ENCODE measurements at places on chromosomes 16 and 17. TPM values are rescaled to one million over a fixed set of nuclear protein-coding genes. Genes with fewer than 3 reads are reported as not detected.
A peak's percentile ranks its signal among the peaks of the same experiment; 100 is the strongest.

- DNase-seq: peak; percentile 48
These were observed 763 bp upstream of the ACTG1 start for GRCh38 chr17:81513372-81513752.

GRCh38 chr17:78566947-78567346, 10.2 kb downstream of the DNAH17 start:
- DNase-seq: no peak

DNA sequence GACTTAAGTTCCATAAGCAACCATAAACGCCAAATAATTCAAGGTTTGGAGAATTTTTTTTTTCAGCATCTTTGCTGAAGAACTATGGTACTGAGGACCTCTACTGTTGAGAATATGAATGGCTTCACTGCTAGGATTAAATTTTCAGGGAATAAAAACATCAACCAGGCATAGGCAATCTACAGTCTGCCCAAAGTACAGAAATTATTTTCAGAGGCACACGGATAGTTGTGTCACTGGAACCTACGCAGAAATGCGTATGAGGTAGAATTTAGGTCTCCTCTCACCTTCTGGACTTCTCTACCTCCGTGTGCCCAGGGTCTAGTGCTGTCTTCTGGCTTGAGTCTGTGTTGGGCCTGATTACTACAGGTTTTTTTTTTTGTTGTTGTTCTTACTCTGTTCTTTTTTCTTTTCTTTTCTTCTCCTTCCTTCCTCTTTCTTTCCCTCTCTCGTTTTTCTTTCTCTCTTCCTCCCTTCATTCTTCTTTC, 39.7 kb downstream of the NACA2 start:
- no peak for DNase-seq

DNA sequence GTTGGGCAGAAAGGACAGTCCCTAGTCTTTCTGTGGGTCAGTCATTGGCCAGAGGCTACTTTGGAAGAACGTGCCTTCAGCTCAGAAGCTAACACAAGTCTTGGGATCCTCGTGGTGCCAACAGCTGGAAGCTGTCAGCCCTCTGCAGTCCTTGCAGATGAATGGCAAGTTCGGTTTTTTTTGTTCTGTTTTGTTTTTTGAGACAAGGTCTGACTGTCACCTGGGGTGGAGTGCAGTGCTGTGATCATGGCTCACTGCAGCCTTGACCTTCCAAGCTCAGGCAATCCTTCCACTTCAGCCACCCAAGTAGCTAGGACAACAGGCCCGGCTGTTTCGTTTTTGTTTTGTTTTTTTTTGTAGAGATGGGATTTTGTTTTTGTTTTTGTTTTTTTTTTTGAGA, 149.4 kb downstream of the SPECC1 start:
- DNase-seq: no peak

DNA sequence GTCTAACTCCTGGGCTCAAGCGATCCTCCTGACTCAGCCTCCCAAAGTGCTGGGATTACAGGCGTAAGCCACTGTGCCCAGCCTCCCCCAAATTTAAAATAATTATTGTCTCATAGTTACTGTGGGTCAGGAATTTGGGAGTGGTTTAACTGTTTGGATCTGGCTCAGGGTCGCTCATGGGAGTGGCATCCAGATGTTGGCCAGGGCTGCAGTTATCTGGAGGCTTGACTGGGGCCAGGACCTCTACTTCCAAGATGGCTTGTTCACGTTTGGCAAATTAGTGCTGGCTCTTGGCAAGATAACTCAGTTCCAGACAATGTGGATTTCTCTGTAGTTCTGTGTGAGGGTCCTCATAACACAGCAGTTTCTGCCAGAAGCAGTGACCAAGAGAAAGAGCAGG, 8.0 kb downstream of the TEN1 start:
- DNase-seq: no peak

GRCh38 chr17:44187131-44187899, 543 bp downstream of the TMUB2 start:
- DNase-seq: no peak

DNA sequence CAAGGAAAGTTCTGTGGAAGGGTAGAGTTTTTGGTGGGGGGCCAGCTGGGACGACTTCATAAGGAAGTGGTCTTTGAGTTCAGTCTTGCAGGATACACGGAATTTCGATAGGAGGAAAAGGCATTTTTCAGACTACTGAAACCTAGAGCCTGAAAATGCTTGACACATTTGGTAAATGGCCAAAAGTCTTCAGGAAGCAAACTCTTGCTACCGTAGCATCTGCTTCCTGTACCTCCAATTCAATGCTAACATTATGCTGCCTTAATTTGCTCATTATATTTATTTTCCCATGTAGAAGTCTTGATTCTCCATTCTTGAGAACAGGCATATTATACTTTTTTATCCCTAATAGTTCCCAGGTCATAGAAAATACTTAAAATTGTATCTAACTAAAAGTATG, 129.3 kb upstream of the MED13 start:
- DNase-seq: no peak

DNA sequence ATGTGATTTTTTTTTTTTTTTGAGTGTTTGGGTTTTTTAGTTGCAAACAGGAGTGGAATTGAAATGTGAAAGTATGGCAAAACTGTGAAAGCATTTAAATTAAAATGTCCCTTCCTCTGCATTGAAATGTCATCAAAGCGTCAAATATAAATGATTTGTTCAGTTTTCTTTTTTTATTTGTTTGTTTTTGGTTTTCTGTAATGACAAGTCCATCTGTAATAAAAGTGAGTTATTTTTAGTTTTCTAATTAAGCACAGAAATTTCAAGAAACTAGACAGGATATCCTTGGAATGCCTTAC, 1.9 kb upstream of the TOB1 start:
- no peak for DNase-seq

- DNase-seq: no peak
These were observed 4.4 kb upstream of the ARMC7 start for GRCh38 chr17:75105126-75106080.

GRCh38 chr16:31141489-31142108, 6.1 kb upstream of the PRSS8 start:
- no peak for DNase-seq

- no peak for DNase-seq
These were observed 6.3 kb downstream of the TERF2IP start for GRCh38 chr16:75653922-75654321.

GRCh38 chr16:3776316-3776715, 59.0 kb upstream of the TRAP1 start:
- no peak for DNase-seq

MT1M gene
- total RNA-seq: not detected

- DNase-seq: no peak
These were observed 79.3 kb downstream of the PRKCB start for GRCh38 chr16:23914946-23915530.

GRCh38 chr17:8459107-8459506, 23.4 kb downstream of the NDEL1 start:
- DNase-seq: no peak

GRCh38 chr16:2163211-2163881, 7.8 kb downstream of the TRAF7 start:
- no peak for DNase-seq

DNA sequence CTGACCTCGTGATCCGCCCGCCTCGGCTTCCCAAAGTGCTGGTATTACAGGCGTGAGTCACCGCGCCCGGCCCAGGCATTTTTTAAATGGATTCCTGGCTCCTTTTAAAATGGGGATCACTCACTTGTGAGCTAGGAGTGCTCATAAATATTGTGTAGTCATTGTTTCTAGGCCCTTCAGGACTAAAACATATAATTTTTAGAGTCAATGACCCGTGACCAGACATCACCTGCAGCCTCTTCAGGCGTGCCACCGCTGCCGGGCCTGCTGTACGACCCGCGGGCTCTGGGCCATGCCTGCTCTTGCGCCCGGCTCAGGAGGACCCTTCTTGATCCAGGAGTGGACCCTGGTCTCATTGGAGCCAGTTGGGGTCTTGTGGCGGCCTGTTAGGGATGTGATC, 30.8 kb downstream of the EFCAB5 start:
- DNase-seq: no peak

DNA sequence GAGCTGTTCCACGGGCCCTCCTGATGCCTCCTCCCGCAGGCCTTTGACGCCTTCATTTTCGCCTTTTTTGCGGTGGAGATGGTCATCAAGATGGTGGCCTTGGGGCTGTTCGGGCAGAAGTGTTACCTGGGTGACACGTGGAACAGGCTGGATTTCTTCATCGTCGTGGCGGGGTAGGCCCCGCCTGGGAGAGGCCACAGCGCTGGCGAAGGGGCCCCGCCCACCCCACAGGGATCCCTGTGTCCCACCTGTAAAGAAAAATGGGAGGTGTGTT, 29.7 kb downstream of the TPSG1 start:
- DNase-seq: no peak

DNA sequence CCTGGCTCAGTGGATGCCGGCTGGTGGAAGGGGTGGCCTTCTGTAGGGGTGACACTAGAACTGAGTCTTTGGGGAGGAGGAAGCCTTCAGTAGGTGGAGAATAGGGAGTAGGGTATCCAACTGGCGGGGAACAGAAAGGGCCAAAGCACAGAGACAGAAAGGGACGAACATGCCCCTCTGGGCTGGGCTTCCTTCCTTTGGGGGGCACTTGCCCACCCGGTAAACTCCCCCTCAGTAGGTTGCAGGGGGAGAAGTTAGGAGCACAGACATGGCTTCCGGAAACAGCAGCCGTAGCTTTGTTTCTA, 774 bp downstream of the ENGASE start:
- DNase-seq: no peak

HS3ST6 gene
- total RNA-seq: not detected

- DNase-seq: no peak
These were observed 32.2 kb downstream of the KIAA0753 start for GRCh38 chr17:6608321-6608720.

DNA sequence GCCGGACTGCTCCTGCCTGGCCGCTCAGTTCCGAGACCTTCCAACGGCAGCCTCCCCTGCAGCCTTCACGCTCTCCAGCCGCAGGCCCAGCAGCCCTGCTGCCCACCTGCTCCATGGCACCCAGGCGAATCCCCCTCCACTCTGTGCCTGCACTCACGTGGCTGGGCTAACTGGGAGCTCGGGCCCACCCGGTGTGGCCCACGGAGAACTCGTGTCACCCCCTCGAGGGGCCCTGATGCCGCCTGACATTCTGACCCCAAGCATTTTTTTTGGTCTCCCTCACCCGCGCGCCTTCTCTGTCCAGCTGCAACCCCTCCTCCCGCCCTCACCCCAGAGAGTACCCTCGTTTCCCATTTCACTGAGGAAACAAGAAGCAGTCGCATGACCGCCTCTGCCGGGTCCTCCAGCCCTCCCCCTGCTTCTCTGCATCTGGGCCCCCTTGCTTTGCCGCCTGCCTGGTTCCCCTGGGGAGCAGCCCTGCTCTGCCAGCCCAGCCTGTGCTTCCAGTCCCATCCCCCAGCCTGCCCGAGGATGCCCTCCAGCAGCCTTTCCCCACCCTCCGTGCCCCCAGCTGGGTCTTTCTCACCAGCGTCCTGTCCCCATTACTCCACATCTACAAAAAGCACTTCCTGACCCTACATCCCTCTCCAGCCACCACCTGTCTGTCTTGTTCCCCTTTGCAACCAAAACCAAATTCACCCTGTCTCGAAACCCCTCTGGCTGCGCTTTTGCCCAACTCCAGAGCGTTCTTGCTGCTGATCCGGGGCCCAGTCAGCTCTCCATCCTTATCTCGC, 146.4 kb upstream of the CHMP6 start:
- no peak for DNase-seq

GRCh38 chr17:34384271-34384670, 21.2 kb upstream of the CCL1 start:
- no peak for DNase-seq

PYY gene
- not detected for total RNA-seq

DNA sequence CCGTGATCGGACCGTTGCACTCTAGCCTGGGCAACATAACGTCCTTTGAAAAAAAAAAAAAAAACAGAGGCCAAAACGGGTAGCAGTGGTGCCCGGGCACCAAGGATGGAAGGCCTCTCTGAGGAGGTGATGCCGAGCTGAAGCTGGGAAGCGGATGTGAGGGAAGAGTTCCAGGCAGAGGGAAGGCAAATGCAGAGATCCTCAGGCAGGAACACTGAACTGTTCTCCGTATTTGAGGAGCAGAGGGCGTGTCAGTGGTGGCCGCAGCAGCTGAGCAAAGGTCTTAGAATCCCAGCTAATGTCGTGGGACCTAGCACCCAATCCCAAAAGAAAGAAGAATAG, 656 bp upstream of the KCTD13 start:
- no peak for DNase-seq

DNA sequence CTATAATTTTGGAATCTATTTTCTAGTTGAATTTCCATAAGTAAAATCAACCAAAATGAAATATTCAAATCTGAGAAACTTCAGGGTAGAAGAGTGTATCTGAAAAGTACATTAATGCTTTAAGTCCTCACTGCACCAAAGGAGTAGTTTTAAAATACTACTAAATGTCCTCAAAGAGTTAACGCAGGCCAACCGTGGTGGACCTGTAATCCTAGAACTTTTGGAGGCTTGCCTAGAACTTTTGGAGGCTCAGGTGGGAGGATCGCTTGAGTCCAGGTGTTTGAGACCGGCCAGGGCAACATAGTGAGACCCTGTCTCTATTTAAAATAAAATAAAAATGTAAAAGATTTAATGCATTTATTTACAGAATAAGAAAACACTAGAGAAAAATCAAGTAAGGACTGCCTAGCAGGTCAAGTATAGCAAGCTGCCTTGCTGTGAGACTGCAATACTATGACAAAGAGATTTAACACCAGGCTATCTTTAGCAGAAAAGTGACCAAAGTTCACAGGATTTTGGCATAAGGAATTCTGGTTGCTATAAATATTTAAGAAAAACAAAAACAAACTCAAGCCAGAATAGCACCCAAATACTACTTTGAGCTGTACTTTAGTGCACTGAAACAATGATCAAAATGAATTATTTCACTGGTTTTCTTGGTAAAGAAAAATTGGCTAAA, 41.0 kb downstream of the CHCT1 start:
- DNase-seq: no peak

DNA sequence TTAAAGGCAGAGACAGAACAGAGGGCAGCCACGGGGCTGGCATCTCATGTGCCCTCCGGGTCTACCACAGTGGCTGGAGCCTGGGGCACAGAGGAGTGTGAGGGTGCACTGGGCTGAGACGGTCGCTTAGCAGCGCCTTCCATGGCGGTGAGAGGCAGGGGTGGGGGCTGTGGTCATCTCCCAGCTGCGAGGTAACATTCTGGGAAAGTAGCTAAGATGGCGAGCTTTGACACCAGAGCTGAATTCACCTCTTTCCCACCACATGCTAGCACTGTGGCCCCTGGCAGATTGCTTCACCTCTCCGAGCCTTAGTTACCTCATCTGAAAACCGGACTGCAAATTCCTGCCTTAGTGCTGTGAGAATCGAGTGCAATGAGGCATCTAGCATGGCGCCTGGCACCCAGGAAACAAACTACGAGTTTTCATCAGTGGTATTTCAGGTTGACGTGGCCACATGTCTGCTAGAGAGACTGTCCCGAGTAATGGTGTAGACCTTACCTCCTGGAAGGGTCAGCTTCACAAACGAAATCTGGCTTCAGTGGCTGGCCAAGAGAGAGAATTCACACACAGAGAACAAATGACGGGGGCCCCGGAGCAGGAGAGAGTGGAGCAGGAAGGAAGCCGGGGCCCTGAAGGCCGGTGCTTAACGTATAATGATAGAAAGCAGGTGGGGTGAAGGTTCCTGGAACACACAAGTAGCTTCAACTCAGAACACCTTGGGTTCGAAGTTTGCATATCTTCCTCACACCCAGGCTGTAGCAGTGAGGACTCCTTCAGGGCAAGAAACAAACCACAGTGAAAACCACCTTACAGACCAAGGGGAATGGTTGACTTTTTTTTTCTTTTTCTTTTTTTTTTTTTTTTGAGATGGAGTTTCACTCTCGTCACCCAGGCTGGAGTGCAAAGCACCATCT, 63.9 kb upstream of the RPH3AL start:
- peak; percentile 21 for DNase-seq

- DNase-seq: no peak
These were observed 21.6 kb upstream of the CLEC18C start for GRCh38 chr16:70151941-70152509.

- no peak for DNase-seq
These were observed 64.5 kb upstream of the CIBAR2 start for GRCh38 chr16:85176541-85177447.
